ENCODE measurements at places on chromosomes 6 and 20. TPM values are rescaled to one million over a fixed set of nuclear protein-coding genes. Genes with fewer than 3 reads are reported as not detected.

Gene DUSP15
- total RNA-seq, result 13.2 TPM

DNA sequence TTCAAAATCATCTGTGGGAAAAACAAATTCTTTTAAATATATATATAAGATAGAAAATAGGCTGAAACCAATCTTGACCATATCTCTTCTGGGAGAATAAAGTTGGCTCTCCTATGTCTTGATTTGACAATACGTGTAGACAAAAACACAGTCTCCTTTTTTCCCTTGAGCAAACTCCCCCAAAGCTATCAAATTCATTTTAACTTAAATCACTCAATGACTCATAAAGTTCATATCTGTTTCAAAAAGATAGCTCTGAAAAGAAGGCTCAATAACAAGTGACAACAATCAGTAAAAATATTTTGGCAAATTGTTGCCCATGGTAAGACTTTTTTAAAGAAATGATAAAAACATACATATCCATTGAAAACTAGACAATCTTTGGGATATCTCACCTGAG, 236.0 kb upstream of the TENT5A start:
- no peaks in the 10 kb centered on the region for H3K4me1 ChIP-seq
- no peaks in the 10 kb centered on the region for H3K27me3 ChIP-seq
- no peak for DNase-seq
- no peaks in the 10 kb centered on the region for H3K36me3 ChIP-seq
- no peak overlapping the region for H3K4me3 ChIP-seq
- no peak overlapping the region for H3K27ac ChIP-seq

Gene FAM83C
- not detected for total RNA-seq

- no peaks in the 10 kb centered on the region for H3K4me1 ChIP-seq
- no peak overlapping the region for H3K4me3 ChIP-seq
- H3K27ac ChIP-seq, result no peak overlapping the region
- DNase-seq, result no peak
Observed at GRCh38 chr6:85136310-85136709, 313.6 kb upstream of the NT5E start.

DNA sequence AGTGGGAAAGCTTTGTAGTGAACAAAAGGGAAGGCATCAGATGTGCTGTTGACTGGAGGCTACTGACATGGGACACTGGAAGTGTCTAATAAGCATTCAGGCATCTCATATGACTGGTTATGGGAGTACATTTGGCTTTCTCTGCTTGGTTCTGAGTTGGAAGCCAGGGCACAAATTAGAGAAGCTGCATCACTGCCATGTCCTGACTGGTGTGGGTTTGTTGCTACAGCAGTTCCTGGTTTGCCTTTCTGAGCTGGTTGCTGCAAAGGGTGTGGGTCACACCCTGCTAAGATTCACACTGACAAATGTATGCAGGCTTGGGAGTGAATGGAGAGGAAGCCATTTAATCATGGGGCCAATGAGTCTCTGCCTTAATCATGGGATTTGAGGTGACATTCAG, 36.2 kb upstream of the NANP start:
- H3K27ac ChIP-seq, result no peak overlapping the region
- DNase-seq, result no peak
- no peaks in the 10 kb centered on the region for H3K4me1 ChIP-seq
- H3K4me3 ChIP-seq, result no peak overlapping the region
- no peaks in the 10 kb centered on the region for H3K36me3 ChIP-seq

- no peaks in the 10 kb centered on the region for H3K27me3 ChIP-seq
- H3K27ac ChIP-seq, result no peak overlapping the region
- H3K4me1 ChIP-seq, result no peaks in the 10 kb centered on the region
- no peak for DNase-seq
- no peak overlapping the region for H3K4me3 ChIP-seq
- no peaks in the 10 kb centered on the region for H3K36me3 ChIP-seq
Observed at GRCh38 chr6:148329596-148330381, 12.8 kb upstream of the SASH1 start.

GRCh38 chr6:131061041-131061750, 1.8 kb downstream of the EPB41L2 start:
- peak; percentile 34 for DNase-seq
- peak overlapping the region; percentile 74 for H3K4me3 ChIP-seq

Gene VSX1
- total RNA-seq, result 0.41 TPM
